ENCODE measurements at places on chromosomes 16 and 17.
A peak's percentile ranks its signal among the peaks of the same experiment; 100 is the strongest.

DNA sequence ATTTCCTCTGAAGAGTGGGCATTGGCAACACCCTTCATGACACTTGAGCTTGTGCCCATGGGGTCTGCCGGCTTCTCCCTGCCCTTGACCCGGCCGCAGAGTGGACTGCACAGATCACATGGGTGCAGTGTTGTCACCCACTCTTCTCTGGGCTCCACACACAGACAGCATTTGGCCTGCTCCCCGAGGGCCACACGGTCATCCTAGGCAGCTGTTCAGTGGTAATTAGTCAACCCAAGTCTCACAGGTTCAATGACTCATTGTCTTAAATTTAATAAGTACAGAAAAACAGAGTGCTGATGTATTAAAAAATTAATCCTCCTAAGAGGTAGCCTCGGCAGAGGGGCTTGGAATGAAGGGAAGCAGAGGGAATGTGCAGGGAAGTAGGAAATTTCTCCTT lies 204.8 kb downstream of the MSI2 start:
- no peak for DNase-seq

DNA sequence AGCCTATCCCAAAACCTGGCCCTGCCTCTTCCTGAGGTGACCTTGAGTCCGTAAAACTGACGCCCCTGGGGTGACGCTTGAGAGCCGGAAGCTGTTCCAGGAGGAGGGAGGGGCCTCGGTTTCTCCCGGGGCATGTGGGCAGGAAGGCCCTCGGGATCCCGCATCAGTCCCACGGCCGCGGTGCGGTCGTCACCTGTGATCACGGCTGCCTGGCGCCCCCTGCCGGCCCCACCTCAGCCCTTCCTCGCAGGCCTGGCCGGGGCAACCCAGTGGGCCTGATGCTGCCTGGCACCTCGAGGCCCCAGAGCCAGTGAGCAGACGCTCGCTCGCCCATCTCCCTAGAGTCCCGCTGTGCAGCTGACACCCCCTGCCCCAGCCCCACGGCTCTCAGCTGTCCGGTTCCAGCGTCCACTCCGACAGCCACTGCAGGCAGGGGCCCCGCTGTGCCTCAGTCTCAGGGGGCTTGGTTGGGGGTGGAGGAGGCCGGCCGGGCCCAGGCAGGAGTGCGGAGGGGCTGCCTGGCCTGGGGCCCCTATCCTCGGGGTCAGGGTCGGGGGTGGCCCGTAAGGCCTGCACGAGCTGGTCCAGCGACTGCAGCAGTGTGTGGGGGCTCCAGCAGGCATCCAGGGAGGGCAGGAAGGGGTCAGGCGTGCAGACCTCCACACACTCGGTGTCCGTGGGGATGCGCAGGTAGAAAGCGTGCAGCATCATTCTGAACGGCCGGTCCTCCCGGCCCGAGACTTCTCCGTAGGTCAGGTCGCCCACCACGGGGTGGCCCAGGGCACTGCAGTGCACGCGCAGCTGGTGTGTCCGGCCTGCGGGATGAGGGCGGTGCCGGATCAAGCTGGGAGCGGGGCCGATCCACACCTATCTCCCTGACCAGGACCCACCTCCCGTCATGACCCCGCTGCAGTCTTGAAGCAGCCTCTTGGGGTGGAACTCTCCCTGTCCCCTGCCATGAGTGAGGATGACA lies 2.3 kb downstream of the RPUSD1 start:
- DNase-seq, result peak; percentile 53

- no peak for DNase-seq
These were observed 8.6 kb downstream of the XYLT1 start for GRCh38 chr16:17461951-17462729.

- DNase-seq, result no peak
These were observed 389.5 kb downstream of the KCNJ2 start for GRCh38 chr17:70558821-70559220.

- DNase-seq, result no peak
These were observed 297.0 kb downstream of the MAP2K6 start for GRCh38 chr17:69711541-69711940.

- peak; percentile 29 for DNase-seq
These were observed 355.3 kb downstream of the TOX3 start for GRCh38 chr16:52191531-52192134.

GRCh38 chr17:32722733-32723132 lies 154.2 kb downstream of the MYO1D start:
- DNase-seq, result no peak

GRCh38 chr17:28204751-28205150 lies 114.2 kb upstream of the TMEM97 start:
- DNase-seq, result no peak

- no peak for DNase-seq
These were observed 96.3 kb downstream of the TNFRSF13B start for GRCh38 chr17:16875662-16876061.

DNA sequence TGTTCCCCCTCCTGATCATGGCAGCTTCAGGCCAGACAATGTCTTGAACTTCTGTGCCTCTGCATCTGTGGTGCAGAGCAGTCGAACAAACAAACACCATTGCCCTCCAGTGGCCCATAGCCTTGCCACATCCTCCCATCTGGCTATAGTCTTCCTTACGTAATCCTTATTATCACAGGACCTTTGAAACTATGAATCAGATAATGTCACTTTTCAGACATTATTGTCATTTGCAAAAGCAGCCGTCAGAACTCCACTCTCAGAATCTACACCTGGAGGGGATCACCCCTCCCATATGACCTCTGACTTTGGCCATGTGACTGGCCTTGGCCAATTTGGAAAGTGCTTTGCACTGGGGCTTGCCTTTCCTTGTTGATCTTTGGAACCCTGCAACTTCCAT lies 387.3 kb downstream of the MAF start:
- no peak for DNase-seq

- DNase-seq, result no peak
These were observed 23.9 kb upstream of the CCL1 start for GRCh38 chr17:34386697-34387550.

- DNase-seq, result no peak
These were observed 30.1 kb downstream of the NDEL1 start for GRCh38 chr17:8465759-8466158.

- no peak for DNase-seq
These were observed 11.8 kb upstream of the CIBAR2 start for GRCh38 chr16:85123891-85124635.

GRCh38 chr17:10120749-10121148 lies 77.7 kb downstream of the GAS7 start:
- no peak for DNase-seq

GRCh38 chr16:20622498-20622870 lies 46.3 kb upstream of the ACSM2B start:
- no peak for DNase-seq

GRCh38 chr17:13005530-13005929 lies 12.3 kb downstream of the ELAC2 start:
- DNase-seq, result no peak

DNA sequence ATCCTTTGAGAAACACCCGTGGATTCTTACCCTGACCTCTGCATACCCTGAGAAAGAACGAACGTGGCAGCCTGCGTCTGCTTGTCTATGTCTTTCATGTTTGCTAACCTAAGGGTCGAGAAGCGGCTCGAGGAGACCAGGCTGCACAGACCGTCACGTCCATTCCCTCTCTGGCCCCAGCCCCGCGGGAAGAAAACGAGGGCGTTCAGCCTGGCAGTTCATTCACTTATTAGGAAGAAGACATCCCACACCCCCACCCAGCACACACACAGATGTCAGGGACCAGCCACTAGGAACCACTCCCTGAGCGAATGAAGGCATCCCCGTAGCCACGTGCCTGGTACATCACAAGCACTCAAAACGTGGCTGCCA lies 655 bp upstream of the MTHFSD start:
- no peak for DNase-seq

- peak; percentile 68 for DNase-seq
These were observed at the start of gene SLFN11 for GRCh38 chr17:35373534-35373983. Gene SLFN11, minus strand, starts transcription at chr17:35373621. Its CDS starts 9,814 bp downstream, at chr17:35363807.

DNA sequence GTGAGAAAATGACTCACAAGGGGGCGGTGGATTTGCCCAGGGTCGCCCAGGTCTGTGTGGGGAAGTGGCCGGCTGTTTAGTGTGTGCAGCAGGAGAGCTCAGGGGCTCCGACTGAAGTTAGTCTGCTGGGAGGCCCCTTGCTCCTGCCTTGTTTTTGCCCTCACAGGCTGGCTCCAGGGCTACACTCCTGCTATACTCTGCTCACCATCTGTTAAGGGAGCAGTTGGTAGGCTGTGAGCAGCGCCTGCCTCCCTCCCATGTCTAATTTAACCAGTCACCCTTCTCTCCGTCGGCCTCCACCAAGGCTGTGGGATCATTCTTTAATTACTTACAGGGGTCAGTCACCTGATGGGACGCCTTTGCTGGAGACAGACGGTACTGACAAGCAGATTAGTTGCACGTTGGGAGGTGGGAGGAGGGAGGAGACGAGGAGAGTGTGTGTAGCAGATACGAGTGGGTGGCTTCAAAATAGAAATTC lies 35.5 kb downstream of the KSR1 start:
- no peak for DNase-seq

DNA sequence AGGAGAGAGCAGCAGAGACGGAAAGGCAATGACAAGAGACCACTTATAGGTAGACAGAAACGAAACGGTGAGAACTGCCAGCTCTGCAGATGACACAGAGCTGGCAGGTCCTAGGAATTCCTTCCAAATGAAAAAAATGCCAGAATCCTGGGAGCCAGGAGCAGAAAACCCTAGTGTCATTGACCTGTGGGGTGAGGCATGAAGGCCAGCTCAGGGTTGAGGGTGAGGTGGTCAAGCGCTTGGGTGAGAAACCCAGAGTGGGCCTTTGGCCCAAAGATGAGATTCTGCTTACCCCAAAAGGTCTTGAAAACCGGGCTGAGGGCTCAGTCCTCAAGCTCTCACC lies 9.2 kb downstream of the HIC1 start:
- no peak for DNase-seq

- DNase-seq, result no peak
These were observed 1.2 kb upstream of the PFN1 start for GRCh38 chr17:4949321-4950074.

DNA sequence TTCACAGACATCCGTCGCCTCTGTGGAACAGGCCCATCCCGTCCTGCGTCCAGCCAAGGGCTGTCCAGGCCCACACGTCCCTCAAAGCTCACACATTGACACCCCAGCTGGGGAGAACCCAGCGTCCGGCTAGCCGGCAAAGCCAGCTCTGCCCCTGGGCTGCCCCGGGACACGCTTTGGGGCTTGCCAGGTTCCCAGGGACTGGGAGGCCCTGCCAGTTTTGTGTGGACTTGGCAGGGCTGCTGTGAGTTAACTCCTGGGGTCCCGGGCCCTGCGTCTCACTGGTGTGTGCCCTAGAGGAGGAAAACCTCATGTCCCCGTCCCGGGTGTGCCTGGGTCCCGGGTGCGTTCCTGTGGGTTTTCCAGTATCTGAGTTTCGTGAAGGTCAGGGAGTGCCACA lies 6.3 kb downstream of the SOX8 start:
- no peak for DNase-seq

DNA sequence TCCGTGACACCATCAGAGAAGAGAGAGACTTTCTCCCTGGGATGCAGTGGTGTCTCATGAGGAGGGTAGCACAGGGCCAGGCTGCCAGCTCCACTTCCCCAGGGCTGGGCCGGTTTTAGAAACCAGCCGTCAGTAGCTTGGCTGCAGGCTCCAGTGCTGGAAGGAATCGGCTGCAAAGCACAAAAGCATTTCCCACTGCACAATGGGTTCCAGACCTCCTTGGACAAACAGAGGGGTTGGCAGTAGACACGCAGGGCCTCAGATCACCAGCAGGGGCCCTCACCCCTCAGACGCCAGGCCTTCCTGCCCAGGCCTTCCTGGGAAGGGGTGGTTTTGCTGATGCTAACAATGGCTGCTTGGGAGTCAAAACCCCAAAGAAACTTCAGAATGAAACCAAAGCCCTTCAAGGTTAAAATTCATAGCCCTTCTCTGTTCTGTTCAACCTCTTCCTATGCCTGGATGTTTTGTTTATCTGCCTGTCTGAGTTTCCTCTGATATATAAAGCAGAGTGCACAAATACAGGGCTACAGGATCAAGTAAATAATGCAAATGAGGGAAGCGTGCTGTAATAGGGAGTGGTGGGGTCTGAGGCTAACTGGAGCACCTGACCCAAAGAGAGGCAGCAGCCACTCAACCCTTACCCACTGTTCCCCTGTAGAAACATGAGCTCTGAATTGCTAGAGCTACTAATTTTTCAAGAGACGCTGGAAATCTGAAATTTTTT lies 26.2 kb downstream of the TEKT5 start:
- no peak for DNase-seq

GRCh38 chr16:82197540-82198240 lies 27.7 kb upstream of the MPHOSPH6 start:
- DNase-seq, result no peak

GRCh38 chr16:65414284-65414984 lies 292.6 kb upstream of the CDH11 start:
- DNase-seq, result no peak

- DNase-seq, result peak; percentile 60
These were observed 7.9 kb upstream of the LLGL1 start for GRCh38 chr17:18217412-18218015.

GRCh38 chr16:25172831-25173230 lies 43.9 kb upstream of the AQP8 start:
- no peak for DNase-seq

DNA sequence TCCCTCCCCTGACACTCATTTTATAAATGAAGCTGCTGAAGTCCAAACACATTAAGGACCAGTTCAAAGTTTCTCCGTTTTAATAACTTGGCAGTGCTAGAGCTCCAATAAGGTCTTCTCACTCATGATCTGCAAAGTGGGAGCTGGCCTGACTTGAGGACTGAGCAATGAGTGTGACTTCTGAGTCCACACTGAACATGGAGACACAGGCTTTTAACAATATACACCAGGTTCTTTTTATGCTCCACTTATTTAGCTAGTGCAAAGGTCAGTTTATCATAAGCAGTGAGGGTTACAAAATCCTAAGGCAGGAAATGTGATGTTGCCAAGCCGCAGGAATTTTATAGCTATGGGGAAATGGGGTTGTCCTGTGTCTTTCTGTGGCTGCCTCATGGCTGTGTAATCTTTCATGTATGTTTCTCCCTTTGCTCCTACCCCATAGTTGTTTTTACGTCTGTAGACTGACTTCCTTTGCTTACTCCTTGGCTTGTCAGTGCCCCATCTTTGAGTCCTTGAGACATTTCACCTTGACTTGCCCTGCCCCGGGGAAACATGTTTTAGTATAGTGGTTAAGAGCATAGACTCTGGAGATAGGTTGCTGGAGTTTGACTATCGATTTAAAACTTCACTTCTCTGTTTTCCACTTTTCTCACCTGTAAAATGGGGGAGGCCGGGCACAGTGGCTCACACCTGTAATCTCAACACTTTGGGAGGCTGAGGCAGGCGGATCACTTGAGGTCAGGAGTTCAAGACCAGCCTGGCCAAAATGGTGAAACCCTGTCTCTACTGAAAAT lies 12.2 kb upstream of the MMD start:
- no peak for DNase-seq
